ENCODE measurements at places on chromosomes 2 and 18.
A peak's percentile ranks its signal among the peaks of the same experiment; 100 is the strongest.

GRCh38 chr2:69247583-69247982 lies 139.4 kb downstream of the GFPT1 start:
- DNase-seq, result no peak

GRCh38 chr2:220510668-220511067 lies 883.2 kb downstream of the SLC4A3 start:
- DNase-seq, result no peak

DNA sequence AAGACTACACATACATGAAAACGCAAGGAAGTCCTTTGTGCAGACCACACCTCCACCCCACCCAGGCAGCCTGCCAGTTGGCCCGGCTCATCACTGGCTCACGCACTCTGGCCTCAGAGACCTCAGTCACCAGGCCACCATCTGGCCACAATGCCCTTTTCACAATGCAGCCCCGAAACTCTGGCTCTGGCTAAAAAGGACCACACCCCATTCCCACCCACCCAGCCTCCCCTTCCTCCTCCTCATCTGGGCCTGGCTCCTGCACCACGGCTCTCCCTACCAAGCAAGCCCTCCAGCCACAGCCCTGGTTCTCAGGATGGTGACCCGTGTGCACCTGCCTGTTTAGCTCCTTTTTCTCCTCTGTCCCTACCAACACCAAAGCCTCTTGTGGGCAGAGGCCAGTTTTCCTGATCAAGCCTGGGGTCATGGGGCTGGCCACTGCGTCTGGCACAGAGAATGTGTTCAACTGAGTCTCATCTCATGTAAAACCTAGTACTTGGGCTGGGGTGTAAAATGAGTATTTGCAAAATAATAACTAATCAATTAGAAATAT lies 7.4 kb downstream of the HDAC4 start:
- DNase-seq, result peak; percentile 74

DNA sequence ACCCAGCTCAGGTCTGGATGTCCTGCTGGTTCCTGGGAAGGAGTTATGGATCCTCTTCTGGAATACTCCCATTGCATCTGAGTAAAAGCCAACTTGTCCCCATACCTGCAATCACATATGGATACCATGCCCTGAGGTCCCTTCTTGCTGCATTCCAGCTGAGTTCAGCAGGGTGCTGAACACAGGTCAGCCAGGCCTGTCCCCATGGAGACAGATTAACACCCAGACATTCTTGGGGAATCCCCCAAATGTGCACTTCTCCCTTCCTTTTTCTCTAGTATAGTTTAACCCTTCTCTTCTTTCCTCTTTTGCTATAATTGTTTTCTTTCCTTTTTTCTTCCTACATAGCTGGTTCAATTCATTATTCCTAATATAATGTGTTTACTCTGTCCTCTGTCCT lies 799.6 kb upstream of the HS6ST1 start:
- DNase-seq, result no peak

GRCh38 chr2:157158111-157158510 lies 99.4 kb upstream of the GALNT5 start:
- DNase-seq, result no peak

All from sciatic nerve (tissue), 2 donors.